Right atrium auricular region (tissue), 2 donors: ENCODE measurements at places on chromosomes 1 and 21. TPM values are rescaled to one million over a fixed set of nuclear protein-coding genes. Genes with fewer than 3 reads are reported as not detected.

SLC5A9 gene
- not detected for total RNA-seq

IL12RB2 gene
- 0.44 TPM for total RNA-seq

OR2L3 gene
- total RNA-seq = not detected

TMEM269 gene
- total RNA-seq = not detected

DNA sequence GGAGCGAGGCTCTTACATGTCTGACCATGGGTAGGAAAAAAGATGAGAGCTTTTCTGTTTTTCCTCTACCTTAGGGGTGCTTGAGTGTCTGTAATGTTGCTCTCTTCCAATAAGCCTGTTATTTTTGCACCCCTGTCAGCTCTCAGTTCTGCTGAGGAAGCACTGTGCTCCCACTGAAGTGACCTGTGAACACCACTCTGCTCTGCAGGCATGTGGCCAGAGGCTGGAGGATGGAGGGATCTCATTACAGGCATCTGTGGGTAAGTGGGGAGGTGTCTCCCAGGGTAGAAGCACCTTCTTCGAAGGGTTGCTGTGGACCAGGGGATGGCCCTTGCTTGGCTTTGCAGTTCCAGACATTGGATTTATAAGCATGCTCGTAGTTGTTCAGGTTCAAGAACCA lies 56.8 kb upstream of the RBM15 start:
- DNase-seq = no peak
- no peaks in the 10 kb centered on the region for H3K27me3 ChIP-seq
- no peak overlapping the region for H3K4me3 ChIP-seq
- no peaks in the 10 kb centered on the region for H3K36me3 ChIP-seq
- H3K4me1 ChIP-seq = no peaks in the 10 kb centered on the region

GRCh38 chr1:156489166-156489934 lies 11.2 kb downstream of the MEF2D start:
- peak overlapping the region; percentile 97 for H3K27ac ChIP-seq
- peaks cover 97% of the 10 kb centered on the region for H3K4me1 ChIP-seq
- H3K36me3 ChIP-seq = peaks cover 7% of the 10 kb centered on the region
- DNase-seq = no peak
- H3K27me3 ChIP-seq = no peaks in the 10 kb centered on the region

DNA sequence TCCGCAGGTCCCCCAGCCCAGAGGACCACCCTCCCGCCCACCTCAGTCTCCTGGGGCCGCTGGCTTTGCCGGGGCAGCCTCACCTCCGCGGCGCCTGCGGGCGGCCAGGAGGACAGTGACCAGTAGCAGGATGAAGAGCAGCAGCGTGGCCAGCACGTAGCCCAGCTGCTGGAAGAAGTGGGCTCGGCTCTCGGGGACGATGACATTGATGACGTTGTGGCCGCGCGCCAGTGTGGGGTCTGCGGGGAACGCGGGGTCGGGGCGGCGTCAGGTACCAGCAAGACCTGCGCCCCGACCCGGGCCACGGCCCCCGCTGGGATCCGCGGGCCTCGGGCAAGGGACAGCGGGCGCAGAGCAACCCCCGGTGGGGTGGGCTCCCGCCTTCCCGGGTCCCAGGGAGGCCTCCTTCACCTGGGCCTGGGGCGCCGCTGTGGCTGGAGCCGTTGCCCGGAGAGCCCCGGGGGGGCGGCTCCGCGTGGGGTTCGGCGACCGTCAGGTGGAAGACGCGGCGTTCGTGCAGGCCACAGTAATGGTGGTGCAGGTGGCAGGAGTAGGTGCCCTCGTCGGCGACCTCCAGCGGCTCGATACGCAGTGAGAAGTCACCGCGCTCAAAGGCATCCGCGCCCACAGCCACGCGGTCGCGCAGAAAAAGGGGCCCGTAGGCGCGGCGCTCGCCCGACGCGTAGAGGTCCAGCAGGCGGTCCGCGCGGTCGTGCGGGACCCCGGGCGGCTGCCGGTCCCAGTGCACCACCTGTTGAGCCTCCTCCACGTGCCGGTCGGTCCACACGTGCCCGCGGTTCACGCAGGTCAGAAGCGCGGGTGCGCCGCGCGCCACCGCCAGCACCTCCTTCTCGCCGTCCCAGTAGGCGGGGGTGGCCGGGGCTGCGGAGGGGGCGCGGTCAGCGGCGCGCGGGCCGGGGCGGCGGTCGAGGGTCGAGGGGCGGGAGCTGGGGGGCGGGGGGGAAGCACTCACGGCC lies 3.8 kb downstream of the MXRA8 start:
- peaks cover 74% of the 10 kb centered on the region for H3K4me1 ChIP-seq
- peaks cover 8% of the 10 kb centered on the region for H3K36me3 ChIP-seq
- H3K4me3 ChIP-seq = peak overlapping the region; percentile 55
- no peak for DNase-seq
- H3K27ac ChIP-seq = no peak overlapping the region

- no peak overlapping the region for H3K4me3 ChIP-seq
- no peak overlapping the region for H3K27ac ChIP-seq
Measured at GRCh38 chr1:1026599-1027413, 6.9 kb downstream of the AGRN start.

GRCh38 chr1:109395602-109396512 lies 1.9 kb downstream of the SORT1 start:
- no peak for DNase-seq
- H3K27ac ChIP-seq = peak overlapping the region; percentile 87
- H3K36me3 ChIP-seq = no peaks in the 10 kb centered on the region
- no peaks in the 10 kb centered on the region for H3K27me3 ChIP-seq
- peaks cover 66% of the 10 kb centered on the region for H3K4me1 ChIP-seq

GRCh38 chr1:182713492-182713891 lies 29.1 kb upstream of the RGS8 start:
- no peak overlapping the region for H3K27ac ChIP-seq
- DNase-seq = no peak
- no peaks in the 10 kb centered on the region for H3K4me1 ChIP-seq
- H3K27me3 ChIP-seq = no peaks in the 10 kb centered on the region

DNA sequence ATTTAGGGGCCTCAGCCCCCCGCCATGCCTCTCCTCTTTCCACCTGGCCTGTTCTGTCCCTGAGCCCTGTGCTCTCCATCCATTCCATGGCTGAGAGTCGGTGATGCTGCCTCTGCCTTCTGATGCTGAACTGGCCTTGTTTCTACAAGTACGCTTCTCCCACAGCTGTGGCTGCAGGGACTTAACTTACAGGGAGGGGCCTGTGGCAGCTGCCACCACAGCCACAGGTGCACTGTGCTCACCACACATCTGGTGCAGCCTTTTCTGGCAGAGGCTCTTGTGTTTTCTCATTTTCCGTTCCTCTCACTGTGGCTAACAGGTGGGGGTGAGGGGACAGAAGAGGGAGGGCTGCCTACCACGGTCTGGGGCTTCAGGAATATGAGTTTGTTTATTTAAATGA lies 4.2 kb downstream of the FMO1 start:
- H3K36me3 ChIP-seq = no peaks in the 10 kb centered on the region
- H3K27me3 ChIP-seq = no peaks in the 10 kb centered on the region
- H3K4me1 ChIP-seq = peaks cover 11% of the 10 kb centered on the region
- H3K4me3 ChIP-seq = no peak overlapping the region

DNA sequence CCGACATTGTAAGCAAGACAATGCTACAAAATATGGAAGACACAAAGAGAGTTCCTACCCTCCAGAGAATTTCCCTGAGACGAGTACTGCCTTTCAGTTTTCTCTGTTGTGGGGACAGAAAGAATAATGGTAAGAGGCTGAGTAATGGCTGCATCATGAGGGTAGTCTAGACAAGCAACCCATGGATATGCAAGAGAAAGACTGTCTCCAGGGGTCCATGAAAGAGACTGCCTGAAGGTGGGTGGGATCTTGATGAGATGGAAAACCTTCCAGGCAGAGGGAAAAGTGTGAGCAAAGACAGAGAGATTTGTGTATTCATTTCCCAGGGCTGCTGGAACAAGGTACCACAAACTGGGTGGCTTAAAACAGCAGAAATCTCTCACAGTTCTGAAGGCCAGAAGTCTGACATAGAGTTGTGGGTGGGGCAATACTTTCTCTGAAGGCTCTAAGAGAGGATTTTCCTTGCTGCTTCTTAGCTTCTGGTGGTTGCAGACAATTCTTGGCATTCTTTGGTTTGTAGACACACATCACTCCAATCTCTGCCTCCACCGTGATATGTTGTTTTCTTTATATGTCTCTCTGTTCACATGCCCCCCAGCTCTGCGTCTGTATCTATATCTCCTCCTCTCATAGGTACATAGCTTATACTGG lies 41.4 kb downstream of the ANP32E start:
- H3K4me3 ChIP-seq = no peak overlapping the region
- H3K27me3 ChIP-seq = no peaks in the 10 kb centered on the region
- H3K36me3 ChIP-seq = no peaks in the 10 kb centered on the region
- H3K4me1 ChIP-seq = no peaks in the 10 kb centered on the region
- no peak for DNase-seq

DNA sequence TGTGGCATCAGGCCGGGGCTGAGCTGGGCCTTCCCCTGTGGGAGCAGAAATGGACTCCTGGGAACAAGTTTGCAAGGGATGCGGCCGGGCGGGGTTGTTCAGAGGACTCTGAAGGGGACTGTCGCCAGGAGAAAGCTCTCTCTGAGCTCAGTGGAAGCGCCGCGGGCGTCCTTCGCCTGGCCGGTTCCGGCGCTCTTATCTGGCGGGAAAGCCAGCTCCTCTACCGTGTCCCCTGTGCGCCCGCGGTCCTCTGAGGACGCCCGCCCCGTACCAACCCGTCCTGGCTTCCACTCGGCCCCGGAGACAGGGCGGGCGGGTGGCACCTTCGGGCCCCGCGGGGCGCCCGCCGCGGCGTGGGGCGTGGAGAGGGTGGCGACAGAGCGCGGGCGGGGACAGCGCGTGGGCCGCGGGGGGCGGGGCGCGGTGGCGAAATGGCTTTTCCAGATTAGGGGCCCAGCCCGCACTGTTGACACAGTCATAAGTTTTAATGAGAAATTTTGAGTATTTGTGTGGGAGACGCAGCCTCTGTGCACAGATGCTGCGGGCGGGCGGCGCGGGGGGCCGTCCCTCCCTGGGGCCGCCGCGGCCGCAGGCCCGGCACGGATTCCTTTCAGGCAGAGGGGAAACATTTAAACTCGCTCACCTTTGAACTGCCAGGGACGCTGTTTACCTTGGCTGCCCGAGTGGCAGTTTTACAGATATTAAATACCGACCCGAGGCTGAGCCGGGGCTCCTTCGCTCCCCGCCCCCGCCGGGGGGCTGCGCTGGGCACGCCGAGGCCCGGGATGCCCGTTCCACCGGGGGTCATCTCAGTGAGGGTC lies 70.2 kb downstream of the FOXD2 start:
- no peak for DNase-seq
- peak overlapping the region; percentile 52 for H3K4me3 ChIP-seq
- H3K36me3 ChIP-seq = no peaks in the 10 kb centered on the region
- H3K4me1 ChIP-seq = no peaks in the 10 kb centered on the region

DNA sequence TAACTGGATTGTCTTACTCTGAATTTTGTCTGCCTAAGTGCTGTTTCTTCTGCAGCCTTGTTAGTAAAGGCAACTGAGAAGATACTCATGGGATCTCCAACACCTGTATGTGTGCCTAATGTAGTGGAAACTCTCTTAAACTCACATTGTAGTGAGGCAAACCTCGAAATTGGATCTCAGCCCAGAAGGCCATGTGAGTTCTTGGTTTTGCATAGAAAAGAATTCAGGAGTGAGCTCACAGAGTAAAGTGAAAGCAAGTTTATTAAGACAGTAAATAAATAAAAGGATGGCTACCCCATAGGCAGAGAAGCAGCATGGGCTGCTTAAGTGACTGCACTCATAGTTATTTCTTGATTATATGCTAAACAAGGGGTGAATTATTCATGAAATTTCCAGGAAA lies 1344.7 kb downstream of the NCAM2 start:
- no peak overlapping the region for H3K4me3 ChIP-seq
- H3K4me1 ChIP-seq = no peaks in the 10 kb centered on the region
- H3K27me3 ChIP-seq = no peaks in the 10 kb centered on the region
- no peak for DNase-seq

GRCh38 chr1:15148475-15148874 lies 5.1 kb upstream of the TMEM51 start:
- H3K27me3 ChIP-seq = no peaks in the 10 kb centered on the region
- no peak overlapping the region for H3K27ac ChIP-seq
- no peak overlapping the region for H3K4me3 ChIP-seq
- no peak for DNase-seq
- H3K36me3 ChIP-seq = no peaks in the 10 kb centered on the region

GRCh38 chr1:6868660-6869380 lies 83.6 kb downstream of the CAMTA1 start:
- H3K36me3 ChIP-seq = no peaks in the 10 kb centered on the region
- no peak overlapping the region for H3K4me3 ChIP-seq
- H3K27me3 ChIP-seq = no peaks in the 10 kb centered on the region

DNA sequence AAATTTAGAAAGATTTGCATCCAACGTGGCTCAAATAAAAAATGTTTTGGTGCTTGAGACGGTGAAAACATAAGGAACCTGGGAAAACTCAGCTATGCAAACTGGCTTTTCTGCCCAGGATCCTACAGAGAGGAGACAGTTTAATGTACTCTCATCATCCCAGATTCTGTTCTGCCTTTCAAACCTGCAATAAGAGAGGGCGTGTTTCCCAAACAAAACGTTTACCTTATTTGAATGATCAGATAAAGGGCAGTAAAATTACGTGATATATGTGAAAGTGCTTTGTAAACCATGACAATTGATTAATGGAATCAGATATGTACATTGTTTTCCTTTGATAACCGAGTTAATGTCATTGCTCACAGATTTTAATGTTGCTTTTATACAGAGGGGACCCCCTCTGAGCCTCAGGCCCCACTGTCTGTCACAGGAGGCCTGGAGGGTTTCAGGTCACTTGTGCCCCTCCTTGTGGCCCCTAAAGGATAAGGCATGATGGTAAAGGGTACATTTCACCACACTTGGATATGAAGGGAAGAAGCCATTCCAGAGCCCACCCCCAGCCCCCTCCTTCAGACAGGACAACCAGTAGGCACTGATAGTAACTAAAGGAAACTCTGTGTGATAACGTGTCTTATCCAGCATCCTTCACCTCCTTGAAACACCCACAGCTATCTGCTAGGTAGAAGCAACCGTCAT lies 157.6 kb downstream of the EDEM3 start:
- H3K4me1 ChIP-seq = peaks cover 11% of the 10 kb centered on the region
- H3K27ac ChIP-seq = no peak overlapping the region

DNA sequence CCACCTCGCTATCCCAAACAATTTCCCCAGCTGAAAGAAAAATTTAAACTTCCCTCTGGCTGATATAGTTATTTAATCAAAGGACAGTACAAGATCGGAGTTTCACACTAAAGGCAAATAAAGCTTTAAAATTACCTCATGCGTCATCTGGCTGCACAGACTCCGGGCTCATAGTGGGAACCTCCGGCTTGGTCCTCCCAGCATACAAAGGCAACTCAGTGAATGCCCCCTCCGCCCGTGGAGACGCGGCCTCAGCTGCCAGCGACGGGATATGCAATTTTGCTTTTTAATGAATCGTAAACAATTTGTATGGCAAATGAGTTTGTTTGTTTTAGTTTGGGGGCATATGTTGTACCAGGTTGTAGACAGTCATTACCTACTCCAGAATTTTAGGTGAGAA lies 214.6 kb upstream of the NFIA start:
- H3K4me1 ChIP-seq = no peaks in the 10 kb centered on the region
- no peak overlapping the region for H3K27ac ChIP-seq
- H3K27me3 ChIP-seq = no peaks in the 10 kb centered on the region
- no peaks in the 10 kb centered on the region for H3K36me3 ChIP-seq
- H3K4me3 ChIP-seq = no peak overlapping the region
- DNase-seq = no peak

GRCh38 chr1:200154069-200154767 lies 126.7 kb downstream of the NR5A2 start:
- H3K36me3 ChIP-seq = no peaks in the 10 kb centered on the region
- no peaks in the 10 kb centered on the region for H3K4me1 ChIP-seq
- no peak for DNase-seq

- H3K27me3 ChIP-seq = no peaks in the 10 kb centered on the region
- H3K4me3 ChIP-seq = no peak overlapping the region
- H3K36me3 ChIP-seq = peaks cover 11% of the 10 kb centered on the region
- no peak for DNase-seq
Measured at GRCh38 chr1:92184632-92185031, 33.1 kb upstream of the C1orf146 start.

GRCh38 chr1:200547386-200547785 lies 73.2 kb downstream of the KIF14 start:
- H3K27me3 ChIP-seq = no peaks in the 10 kb centered on the region
- DNase-seq = no peak
- H3K4me3 ChIP-seq = no peak overlapping the region
- H3K4me1 ChIP-seq = no peaks in the 10 kb centered on the region
- H3K36me3 ChIP-seq = no peaks in the 10 kb centered on the region
